Body of pancreas (tissue), 4 donors: ENCODE measurements at places on chromosomes 2 and 18.

DNA sequence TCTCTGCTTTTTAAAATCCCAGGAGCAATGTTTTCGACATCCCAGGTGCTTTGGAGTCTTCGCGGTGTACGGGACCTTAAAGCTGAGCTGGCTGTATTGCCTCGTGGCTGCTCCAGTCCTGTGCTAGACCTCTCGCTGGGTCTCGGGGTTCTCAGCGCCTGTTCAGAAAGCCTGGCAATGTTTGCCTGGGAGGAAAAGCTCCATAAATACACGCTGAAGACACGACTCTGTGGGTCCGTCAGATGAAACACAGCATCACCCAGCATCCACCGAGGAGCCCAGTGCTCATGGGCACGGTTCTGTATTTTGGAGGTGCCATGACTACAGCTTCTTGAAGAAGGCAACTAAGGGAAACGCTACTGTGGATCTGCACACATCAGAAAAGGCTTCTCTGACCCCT is 21.6 kb downstream of the MBP start:
- H3K27me3 ChIP-seq: no peaks in the 10 kb centered on the region
- H3K27ac ChIP-seq: no peak overlapping the region
- DNase-seq: no peak
- H3K36me3 ChIP-seq: no peaks in the 10 kb centered on the region
- H3K4me3 ChIP-seq: no peak overlapping the region

- peak; percentile 36 for DNase-seq
- H3K4me1 ChIP-seq: peaks cover 38% of the 10 kb centered on the region
- peaks cover 29% of the 10 kb centered on the region for H3K36me3 ChIP-seq
- H3K27ac ChIP-seq: no peak overlapping the region
- H3K4me3 ChIP-seq: no peak overlapping the region
- H3K27me3 ChIP-seq: no peaks in the 10 kb centered on the region
Observed at GRCh38 chr2:96267159-96267971, 1.3 kb downstream of the CIAO1 start.

DNA sequence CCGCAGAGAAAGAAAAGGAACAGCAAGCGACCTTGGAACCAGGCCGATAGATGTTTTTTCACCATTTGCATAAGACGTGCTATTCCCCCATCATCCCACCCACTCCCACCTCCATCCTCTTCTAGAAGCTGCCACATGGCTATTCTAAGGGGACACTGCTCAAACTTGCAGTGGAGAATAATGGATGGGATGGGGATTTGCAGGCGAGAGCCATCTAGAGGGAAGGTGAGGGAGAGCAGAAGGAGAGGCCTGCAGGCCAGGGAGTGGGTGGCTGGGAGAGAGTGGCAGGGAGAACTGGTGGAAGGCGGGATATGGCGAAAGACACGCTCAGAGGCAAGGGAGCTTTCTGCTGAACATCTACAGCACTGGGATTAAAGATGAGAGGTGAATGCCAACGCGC is 84.9 kb downstream of the MAPK4 start:
- no peak for DNase-seq
- no peaks in the 10 kb centered on the region for H3K4me1 ChIP-seq
- no peaks in the 10 kb centered on the region for H3K36me3 ChIP-seq
- no peak overlapping the region for H3K27ac ChIP-seq

DNA sequence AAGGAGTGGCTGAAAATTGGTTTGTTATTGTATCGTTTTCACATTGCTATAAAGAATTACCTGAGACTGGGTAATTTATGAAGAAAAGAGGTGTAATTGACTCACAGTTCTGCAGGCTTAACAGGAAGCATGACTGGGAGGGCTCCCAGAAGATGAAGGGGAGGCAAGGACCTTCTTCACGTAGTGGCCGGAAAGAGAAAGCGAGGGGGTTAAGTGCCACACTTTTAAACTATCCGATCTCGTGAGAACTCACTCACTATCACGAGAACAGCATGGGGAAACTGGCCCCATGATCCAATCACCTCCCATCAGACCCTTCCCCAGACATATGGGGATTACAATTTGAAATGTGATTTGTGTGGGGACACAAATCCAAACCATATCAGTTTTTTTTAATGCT is 81.6 kb downstream of the FBXO15 start:
- DNase-seq: no peak
- H3K27ac ChIP-seq: no peak overlapping the region
- H3K36me3 ChIP-seq: no peaks in the 10 kb centered on the region
- H3K4me3 ChIP-seq: no peak overlapping the region
- H3K4me1 ChIP-seq: peaks cover 11% of the 10 kb centered on the region

DNA sequence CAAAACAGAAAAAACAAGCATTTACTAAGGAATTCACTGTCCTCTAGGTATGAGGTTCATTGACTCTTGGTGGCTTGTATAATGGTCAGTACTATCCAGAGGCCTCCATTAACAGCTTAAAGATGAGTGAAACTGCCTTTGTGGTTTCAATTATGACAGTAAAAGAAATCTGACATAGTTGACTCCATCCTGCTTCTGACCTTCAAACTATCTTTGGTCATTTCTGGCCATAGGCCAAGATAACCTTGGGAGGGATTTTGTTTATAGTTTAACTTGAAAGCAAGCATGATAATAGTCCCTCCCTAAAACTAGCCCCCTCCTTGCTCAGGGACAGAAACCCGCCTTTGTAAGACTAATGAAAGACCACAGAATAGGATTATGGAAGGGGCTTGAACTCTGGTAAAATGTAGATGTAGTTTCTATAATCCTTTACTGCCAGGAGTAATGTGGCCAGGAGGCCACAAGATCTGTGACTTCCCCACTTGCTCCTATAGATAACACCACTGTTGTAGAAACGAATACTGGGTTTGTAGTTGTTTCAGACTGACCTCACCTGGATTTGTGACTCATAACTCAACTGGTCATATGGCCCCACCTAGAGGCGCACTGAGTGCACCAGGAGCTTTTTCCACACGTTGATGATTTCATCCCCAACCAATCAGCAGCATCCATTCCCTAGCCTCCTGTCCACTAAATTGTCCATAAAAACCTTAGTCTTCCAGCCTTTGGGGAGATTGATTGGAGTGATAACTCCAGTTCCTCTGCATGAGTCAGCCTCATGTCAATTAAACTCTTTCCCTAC is 8.6 kb upstream of the PLEKHM3 start:
- H3K27ac ChIP-seq: no peak overlapping the region
- H3K4me3 ChIP-seq: no peak overlapping the region
- H3K27me3 ChIP-seq: no peaks in the 10 kb centered on the region
- DNase-seq: peak; percentile 63

DNA sequence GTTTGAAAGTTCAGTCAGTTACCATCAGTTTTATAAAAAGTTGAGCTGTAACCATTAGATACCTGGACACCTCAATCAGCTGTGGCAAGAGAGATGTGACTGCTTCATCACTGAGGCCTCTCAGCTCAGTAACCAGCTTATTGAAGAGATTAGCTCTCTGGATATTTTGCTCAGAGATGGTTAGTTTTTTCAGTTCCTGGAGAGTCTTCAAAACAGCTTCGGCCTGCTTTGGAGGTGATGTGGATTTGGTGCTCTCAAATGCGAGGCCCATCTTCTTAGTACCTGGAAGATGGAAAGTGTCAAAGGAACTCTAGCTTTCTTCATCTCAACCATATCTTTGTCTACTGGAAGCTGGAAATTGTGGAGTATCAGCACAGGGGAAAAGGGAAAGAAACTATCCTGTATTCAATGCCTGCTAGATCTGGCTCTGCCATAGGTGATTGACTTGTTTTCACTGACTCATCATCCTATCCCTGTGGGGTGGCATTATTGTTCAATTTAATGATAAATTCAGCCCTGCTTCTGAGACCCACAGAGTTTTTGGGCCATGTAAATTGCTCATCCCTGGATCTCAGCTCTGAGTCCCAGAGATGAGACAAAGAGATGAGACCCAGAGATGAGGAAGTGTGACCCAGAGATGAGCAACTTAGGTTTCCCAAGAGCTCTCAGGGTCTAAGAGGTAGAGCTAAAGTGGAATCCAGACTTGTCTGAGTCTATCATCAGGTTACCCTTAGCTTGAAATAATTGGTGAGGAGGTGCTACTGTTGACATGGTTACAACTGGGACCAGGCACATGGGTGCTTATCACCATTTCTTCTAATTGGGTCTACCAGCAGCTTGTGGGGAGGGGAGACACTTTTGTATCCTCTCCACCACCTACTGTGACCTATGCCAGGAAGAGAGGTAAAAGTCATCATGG is 10.4 kb downstream of the APOB start:
- H3K27ac ChIP-seq: no peak overlapping the region
- H3K27me3 ChIP-seq: no peaks in the 10 kb centered on the region
- DNase-seq: no peak
- H3K36me3 ChIP-seq: no peaks in the 10 kb centered on the region
- H3K4me3 ChIP-seq: no peak overlapping the region

- no peaks in the 10 kb centered on the region for H3K36me3 ChIP-seq
- no peaks in the 10 kb centered on the region for H3K27me3 ChIP-seq
- H3K4me1 ChIP-seq: no peaks in the 10 kb centered on the region
- H3K27ac ChIP-seq: no peak overlapping the region
Observed at GRCh38 chr2:30981510-30981909, 156.7 kb downstream of the GALNT14 start.

DNA sequence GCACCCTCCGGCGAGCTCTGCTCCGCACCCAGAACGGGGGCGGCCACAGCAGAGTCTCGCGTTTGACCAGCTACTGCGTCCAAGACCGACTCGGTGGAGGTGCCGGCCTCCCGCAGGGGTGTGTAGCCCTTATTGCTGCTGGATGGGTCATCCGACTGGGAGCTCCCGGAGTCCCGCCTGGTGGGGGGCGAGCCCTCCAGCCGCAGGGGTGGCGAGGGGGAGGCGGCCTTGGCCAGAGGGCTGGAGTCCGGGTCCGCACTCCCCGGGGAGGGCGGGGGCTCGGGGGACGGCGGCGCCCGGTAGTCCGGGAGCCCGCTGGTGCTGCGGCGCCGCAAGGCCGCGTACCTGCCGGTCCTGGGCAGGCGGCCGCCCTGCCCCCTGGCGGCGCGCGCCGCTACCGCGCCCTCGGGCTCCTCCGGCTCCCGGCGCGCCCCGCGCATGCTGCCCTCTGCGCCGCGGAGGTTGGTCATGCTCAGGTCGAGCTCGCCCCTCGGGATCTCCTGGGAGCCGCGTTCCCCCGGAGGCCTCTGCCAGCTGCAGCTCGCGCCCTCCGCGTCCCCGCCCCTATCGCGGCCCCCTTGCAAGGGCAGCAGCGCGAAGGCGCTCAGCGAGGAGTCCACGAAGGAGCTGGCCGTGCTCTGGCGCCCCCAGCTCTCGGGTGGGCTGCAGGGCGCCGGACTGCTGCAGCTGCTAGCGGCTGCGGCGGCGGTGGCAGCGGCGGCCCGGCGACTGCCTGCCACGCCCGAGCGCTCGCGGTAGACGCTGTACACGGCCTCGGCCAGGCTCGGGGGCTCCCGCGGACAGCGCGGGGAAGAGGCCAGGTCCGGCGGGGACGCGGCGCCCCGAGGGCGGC is 4.8 kb downstream of the TMEM200C start:
- peaks cover 23% of the 10 kb centered on the region for H3K4me1 ChIP-seq
- H3K27ac ChIP-seq: no peak overlapping the region
- H3K27me3 ChIP-seq: no peaks in the 10 kb centered on the region
- peak overlapping the region; percentile 25 for H3K4me3 ChIP-seq
- peak; percentile 65 for DNase-seq

DNA sequence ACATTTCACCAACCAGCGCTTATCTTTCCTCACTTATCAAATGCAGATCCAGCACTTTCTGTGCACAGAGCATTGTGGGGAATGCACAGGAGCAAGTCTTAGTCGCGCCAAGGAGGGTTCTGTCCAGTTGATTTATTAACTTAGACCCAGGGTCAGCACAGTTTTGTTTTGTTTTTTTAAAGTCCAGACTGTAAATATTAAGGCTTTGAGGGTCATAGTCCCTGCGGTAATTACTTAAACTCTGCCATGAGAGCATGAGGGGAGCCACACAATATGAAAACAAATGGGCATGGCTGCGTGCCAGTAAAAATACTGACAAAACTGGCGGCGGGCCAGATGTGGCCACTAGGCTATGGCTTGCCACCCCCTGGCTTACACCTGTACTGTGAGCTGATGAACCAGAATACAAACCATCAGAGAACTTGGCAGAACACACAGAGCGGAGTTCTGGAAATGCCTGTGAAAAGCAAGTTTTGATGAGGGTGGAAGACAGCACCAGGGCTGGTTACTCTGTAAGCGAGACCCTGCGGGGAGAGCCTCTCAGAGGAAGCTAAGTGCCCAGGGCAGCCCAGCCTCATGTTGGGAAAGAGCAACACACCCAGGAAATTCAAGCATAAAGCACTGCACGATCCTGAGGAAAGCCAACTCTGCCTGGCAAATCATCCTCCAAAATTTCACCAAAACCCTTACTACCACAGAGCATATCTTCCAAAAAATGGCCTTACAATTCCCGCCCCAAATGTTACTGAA is 43.6 kb downstream of the L3MBTL4 start:
- H3K4me1 ChIP-seq: peaks cover 17% of the 10 kb centered on the region
- no peaks in the 10 kb centered on the region for H3K36me3 ChIP-seq
- no peak overlapping the region for H3K4me3 ChIP-seq
- no peak overlapping the region for H3K27ac ChIP-seq
- DNase-seq: peak; percentile 65

GRCh38 chr2:105791229-105791628 is 46.5 kb downstream of the NCK2 start:
- H3K36me3 ChIP-seq: no peaks in the 10 kb centered on the region
- no peak for DNase-seq
- H3K27ac ChIP-seq: no peak overlapping the region

GRCh38 chr2:98379311-98380202 is 33.3 kb downstream of the CNGA3 start:
- H3K27me3 ChIP-seq: peaks cover 4% of the 10 kb centered on the region
- H3K36me3 ChIP-seq: no peaks in the 10 kb centered on the region
- H3K4me1 ChIP-seq: peaks cover 8% of the 10 kb centered on the region
- DNase-seq: no peak
- no peak overlapping the region for H3K4me3 ChIP-seq

DNA sequence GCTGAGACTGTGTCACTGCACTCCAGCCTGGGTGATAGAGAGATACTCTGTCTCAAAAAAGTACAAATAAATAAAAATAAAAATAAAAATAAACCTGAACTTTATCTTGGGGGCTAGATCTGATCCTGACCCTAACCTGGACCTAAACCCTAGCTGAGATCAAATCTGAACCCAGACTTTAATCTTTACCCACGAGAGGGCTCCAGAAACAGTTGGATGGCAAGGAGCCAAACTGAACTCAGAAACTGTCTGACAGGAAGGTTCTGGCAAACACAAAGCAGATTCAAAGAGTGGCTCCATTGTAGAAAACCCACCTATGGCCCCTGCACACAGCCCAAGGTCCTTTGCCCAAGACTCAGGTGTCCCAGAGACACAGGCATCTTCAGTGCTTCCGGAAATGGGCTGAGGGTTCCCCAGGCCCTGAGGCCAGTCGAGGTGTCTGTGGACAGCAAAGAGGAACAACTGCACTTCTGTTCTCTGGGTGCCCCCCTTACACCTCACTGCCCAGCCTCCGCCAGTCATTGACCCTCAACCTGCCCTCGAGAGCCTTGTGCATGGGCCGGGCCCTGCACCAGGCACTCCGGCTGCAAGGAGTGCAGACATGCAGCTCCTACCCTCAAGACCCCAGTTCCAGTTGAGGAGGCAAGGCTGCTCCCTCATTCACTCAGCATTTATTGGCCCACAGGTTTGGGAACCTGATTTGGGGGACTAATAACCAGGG is 95.2 kb downstream of the TFCP2L1 start:
- no peak overlapping the region for H3K4me3 ChIP-seq
- H3K36me3 ChIP-seq: no peaks in the 10 kb centered on the region
- DNase-seq: no peak
- H3K27ac ChIP-seq: no peak overlapping the region
- H3K4me1 ChIP-seq: peaks cover 13% of the 10 kb centered on the region
- no peaks in the 10 kb centered on the region for H3K27me3 ChIP-seq
